ENCODE measurements at places on chromosomes 11 and 22.
A peak's percentile ranks its signal among the peaks of the same experiment; 100 is the strongest.

DNA sequence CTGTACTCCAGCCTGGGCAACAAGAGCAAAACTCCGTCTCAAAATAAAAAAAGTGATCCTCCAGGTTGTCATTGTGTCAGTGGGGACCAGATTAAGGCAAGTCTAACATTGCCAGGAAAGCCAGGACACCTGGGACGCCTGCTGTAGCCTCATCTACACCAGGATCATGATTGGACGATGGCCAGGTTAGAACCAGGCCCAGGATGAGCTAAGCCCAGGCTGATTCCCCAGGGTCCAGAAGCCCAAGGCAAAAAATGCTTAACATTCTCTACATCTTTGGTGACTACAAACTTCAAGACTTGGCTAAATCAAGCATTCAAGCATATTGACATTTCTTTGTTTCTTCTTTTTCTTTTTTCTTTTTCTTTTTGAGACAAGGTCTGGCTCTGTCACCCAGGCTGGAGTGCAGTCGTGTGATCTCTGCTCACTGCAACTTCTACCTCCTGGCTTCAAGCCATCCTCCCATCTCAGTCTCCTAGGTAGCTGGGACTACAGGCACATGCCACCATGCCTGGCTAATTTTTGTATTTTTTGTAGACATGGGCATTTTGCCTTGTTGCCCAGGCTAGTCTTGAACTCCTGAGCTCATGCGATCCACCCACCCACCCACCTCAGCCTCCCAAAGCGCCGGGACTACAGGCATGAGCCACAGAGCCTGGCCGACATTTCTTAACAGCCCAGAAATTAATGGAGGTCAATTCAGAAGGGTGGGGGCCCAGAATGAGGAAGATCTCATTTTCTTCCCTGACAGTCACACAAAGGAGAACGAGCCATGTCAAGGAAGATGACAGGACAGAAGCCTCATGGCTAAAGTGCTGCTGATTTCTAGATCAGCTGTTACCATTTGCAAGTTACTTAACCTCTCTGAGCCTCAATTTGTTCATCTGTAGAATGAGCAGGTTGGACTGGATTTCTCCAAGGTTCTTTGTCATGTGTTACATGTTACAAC, 12.5 kb upstream of the PTPRJ start:
- DNase-seq = no peak

DNA sequence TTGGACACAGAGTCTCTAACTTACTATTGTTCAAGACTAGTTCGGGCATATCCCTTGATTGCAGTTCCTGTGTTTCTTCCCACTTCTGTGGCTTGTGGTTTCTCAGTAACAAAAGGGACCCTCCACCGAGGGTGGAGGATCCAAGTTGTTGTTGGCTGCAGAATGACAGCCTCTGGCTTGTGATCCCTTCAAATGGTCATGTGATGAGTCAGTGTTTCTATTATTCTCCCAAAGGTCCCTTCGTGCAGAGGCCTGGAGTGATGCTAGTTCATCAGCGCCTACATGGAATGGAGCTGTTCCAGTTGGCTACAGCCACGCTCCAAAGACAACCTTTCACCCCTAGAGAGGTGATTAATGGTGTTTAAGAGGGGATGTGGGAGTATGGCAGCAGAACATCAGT, 2.6 kb upstream of the VWCE start:
- peak; percentile 47 for DNase-seq

- DNase-seq = no peak
Observed at GRCh38 chr22:29478326-29479276, 1.4 kb upstream of the NEFH start.

DNA sequence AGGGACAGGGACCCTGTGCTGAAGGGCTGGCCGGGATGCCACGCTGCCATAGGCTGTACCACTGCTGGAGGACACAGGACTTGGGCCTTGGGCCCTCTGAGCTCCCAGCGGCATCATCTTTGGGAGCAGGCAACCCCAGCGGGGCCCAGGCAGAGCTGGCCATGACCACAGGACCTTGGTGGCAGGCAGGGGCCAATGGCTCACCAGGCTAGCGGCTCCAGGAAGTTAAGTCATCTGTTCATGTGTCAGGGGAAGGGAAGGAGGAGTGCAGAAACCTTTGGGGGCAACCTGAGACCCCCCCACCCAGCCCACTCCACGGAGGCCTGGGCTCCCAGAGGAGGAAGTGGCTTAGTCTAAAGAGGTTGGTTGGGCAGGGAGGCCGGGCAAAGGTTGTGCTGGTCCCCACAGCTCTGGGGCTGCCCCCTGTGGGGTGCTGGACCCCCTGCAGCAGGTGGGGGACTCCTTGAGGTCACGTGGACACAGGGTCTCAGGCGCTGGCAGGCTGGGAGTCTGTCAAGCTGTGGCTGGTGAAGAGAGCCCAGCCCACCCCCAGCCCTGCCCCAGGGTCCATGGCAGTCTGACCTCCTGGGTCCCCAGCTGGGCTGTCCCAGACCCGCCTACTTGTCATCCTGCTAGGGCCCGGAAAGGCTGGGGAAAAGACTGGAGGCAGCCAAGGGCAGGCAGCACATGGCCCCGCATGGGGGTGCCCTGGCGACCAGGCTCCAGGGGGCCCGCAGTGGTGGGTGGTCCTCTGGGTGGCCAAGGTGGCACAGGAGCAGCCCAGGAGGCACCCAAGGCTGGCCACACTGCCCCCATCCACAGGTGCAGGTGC, 184.3 kb downstream of the IGLL1 start:
- DNase-seq = no peak

GRCh38 chr22:40202225-40202944, 24.7 kb downstream of the TNRC6B start:
- DNase-seq = no peak

GRCh38 chr11:44992774-44993173, 42.1 kb upstream of the TP53I11 start:
- DNase-seq = no peak

DNA sequence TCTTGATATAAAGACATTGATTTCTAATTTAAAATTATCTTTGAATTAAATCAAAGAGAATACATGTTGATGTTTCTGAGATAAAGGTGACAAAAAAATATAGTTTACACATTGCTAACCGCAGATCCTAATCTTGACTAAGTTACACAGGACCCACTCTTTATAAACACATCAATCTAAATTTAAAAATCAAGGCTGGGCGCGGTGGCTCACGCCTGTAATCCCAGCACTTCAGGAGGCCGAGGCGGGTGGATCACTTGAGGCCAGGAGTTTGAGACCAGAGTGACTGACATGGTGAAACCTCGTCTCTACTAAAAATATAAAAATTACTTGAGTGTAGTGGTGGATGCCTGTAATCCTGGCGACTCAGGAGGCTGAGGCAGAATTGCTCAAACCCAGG, 1.9 kb downstream of the ARFGAP3 start:
- no peak for DNase-seq

- DNase-seq = no peak
Observed at GRCh38 chr11:8333811-8334401, 70.2 kb upstream of the LMO1 start.

- no peak for DNase-seq
Observed at GRCh38 chr11:72778535-72779494, 15.0 kb downstream of the STARD10 start.

DNA sequence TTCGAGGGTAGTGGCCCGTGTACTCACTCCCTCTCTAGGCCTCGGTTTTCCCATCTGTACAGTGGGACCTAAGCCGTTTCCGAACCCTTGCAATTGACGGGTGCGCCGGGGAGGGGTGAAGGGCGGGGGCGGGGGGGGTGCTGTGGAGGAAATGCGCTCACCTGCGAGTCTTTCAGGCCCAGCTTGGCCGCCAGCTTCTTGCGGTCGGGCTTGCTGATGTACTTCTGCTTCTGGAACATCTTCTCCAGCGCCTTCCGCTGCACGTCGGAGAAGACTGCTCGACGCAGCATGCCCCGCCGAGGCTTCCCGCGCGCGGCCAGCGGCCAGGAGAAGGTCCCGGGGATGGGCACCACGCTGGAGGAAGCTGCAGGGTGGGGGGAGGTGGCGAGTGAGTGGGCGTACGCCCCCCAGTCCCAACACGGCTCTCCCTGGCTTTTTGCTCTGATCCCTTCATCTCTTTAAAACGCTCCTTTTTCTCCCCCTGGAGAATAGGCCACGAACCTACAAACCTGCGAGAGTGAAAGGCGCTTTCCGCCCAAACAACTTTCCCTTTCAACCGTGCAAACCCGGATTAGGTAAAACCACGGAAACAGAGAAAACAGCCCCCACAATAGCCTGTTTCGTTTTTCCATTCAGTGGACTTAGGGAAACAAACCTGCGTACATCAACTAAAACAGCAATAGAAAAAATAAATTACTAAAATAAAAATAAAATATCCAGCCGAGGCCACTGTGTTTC, 3.2 kb downstream of the DBX1 start:
- no peak for DNase-seq

DNA sequence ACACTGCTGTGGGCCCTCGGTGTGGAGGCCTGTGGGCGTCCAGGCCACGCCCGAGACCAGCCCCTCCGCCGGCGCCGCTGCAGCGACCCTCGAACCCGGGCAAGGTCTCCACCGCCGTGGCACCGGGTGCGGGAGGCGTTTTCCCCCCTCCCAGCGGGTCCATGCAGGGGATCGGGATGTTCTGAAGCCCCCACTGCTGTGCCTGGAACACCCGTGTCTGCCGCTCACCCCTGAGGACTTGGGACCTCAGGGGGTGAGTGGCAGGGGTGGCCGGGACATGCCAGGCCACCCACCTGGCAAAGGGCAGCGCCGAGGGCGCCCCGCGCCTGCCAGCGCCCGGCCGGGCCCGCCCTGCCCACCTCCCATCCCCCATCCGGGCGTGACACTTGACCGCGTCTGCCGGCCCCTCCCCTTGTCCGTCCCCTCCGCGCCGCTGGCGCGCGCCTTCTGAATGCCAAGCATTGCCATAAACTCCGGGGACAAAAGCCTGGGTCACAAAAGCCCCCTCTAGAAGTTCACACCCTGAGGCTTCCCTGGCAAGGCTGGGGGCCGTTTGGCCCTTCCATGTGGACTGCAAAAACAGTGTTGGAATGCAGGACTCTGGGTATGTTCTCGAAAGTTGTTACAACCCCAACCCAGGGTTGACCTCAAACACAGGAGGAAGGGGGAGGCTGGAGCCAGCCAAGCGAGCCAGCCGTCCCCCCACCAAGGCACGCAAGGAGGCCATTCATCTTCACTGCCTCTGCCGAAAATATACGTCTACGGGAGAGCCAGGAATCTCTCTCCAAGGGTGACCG, 819 bp upstream of the KCNQ1OT1 start:
- peak; percentile 47 for DNase-seq

GRCh38 chr11:26743622-26744021, 21.8 kb upstream of the SLC5A12 start:
- DNase-seq = no peak

- no peak for DNase-seq
Observed at GRCh38 chr11:77515483-77515882, 41.6 kb upstream of the PAK1 start.

- DNase-seq = no peak
Observed at GRCh38 chr11:25094085-25094802, 597.4 kb downstream of the LUZP2 start.

GRCh38 chr11:92391364-92391763, 166.7 kb downstream of the FAT3 start:
- DNase-seq = no peak

GRCh38 chr11:9629064-9629463, 34.8 kb upstream of the SWAP70 start:
- DNase-seq = no peak

GRCh38 chr11:122082205-122082604, 33.8 kb downstream of the BLID start:
- no peak for DNase-seq

GRCh38 chr11:120808616-120809050, 215.3 kb upstream of the TBCEL start:
- no peak for DNase-seq

- no peak for DNase-seq
Observed at GRCh38 chr22:25845985-25846745, 104.2 kb downstream of the MYO18B start.

GRCh38 chr11:86615487-86615886, 56.9 kb downstream of the ME3 start:
- DNase-seq = no peak

DNA sequence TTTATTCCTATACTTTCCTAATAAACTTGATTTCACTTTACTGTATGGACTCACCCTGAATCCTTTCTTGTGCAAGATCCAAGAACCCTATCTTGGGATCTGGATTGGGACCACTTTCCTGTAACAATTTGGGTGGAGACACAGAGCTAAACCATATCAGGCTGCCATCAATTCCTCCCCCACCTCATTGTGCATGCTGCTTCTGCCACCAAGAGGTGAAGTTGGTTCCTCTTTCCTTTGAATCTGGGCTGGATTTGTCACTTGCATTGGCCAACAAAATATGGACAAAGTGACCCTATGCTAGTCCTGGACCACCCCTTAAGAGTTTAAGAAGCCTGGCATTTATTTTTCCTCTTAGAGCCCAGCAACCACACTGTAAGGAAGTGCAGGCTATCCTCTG, 39.4 kb upstream of the CEP295 start:
- no peak for DNase-seq

DNA sequence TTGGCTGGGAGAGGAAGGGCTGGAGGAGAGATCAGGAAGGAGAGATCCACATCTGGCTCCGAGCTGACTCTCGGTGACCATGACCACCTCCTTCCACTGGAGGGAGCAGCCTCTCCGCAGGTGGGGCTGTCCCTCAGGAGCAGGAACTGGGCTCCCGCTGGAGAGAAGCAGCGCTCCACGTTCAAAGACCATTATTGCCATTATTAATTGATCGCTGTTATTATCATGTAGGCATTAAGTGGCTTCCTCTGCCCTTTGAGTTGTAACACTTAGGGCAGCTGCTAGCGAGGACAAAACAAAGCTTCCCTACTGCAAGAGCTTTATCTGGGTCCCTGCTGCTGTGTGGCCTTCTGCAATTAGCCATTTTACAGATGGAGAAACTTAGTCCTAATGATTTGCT, 251.9 kb downstream of the ST3GAL4 start:
- DNase-seq = peak; percentile 73

- DNase-seq = no peak
Observed at GRCh38 chr11:20250644-20251247, 90.5 kb upstream of the DBX1 start.

DNA sequence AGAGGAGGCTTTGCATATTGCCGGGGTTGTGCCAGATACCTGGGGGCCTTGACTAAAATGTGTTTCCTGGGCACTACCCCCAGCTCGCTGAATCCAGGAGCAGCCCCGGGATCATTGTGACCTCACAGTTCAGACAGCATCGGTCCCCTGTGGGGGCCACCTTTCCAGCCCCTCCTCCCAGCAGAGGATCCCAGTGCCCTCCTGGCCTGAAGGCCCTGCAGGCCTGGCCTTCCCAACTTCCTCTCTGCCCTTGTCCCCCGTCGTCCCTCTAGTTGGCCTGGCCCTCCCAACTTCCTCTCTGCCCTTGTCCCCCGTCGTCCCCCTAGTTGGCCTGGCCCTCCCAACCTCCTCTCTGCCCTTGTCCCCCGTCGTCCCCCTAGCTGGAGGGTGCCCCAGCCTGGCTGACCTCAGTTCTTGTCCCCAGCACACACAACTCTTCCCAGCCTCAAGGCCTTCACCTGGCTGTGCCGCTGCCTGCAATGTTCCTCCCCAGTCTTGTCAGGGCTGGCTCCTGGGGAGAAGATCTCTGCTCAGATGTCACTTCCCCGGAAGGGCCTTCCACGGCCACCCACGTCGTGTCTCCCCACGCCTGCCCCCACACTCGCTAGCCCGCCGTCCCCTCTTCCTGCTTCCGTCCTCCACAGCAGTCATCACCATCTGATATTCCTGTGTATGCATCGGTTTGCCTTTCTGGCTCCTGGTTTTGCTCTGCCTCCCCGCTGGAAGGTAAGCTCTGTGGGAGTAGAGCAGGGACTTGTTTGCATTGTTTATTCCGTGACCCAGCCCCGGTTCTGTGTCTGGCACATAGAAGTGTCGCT, 12.6 kb upstream of the ANO1 start:
- no peak for DNase-seq

- DNase-seq = no peak
Observed at GRCh38 chr11:76557466-76557865, 112.6 kb downstream of the EMSY start.
